ENCODE measurements at places on chromosomes 12 and 14.

GRCh38 chr14:35760143-35760542, 49.0 kb downstream of the RALGAPA1 start:
- DNase-seq: no peak

- peak; percentile 44 for DNase-seq
These were observed 58.4 kb upstream of the STAC3 start for GRCh38 chr12:57309420-57309819.

- DNase-seq: peak; percentile 66
These were observed at the start of gene SYNE2 for GRCh38 chr14:63852817-63853731. Gene SYNE2, plus strand, starts transcription at chr14:63853004. Its CDS starts 56,145 bp downstream, at chr14:63909149.

DNA sequence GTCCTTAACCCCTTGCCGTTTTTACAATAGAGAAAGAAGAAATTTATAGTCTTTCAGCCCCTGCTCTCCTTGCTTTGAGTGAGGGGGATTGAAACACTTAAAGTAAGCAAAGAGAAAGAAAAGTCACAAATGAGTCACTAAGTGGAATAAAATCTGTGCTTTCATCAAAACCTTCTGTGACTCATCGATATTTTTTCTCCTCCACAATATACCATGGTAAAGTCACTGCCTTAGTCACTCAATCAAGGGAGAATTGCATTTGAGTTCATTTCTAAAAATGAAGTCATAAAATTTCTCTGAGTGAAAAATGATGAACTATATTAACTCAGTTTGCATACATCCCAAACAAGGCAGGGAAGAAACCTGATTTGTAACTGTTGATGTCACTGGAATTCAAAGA, 470.3 kb downstream of the FOXG1 start:
- DNase-seq: peak; percentile 83

- no peak for DNase-seq
These were observed 477.4 kb downstream of the APAF1 start for GRCh38 chr12:99122496-99122895.
